ENCODE measurements at places on chromosomes 2 and 18.
A peak's percentile ranks its signal among the peaks of the same experiment; 100 is the strongest.

DNA sequence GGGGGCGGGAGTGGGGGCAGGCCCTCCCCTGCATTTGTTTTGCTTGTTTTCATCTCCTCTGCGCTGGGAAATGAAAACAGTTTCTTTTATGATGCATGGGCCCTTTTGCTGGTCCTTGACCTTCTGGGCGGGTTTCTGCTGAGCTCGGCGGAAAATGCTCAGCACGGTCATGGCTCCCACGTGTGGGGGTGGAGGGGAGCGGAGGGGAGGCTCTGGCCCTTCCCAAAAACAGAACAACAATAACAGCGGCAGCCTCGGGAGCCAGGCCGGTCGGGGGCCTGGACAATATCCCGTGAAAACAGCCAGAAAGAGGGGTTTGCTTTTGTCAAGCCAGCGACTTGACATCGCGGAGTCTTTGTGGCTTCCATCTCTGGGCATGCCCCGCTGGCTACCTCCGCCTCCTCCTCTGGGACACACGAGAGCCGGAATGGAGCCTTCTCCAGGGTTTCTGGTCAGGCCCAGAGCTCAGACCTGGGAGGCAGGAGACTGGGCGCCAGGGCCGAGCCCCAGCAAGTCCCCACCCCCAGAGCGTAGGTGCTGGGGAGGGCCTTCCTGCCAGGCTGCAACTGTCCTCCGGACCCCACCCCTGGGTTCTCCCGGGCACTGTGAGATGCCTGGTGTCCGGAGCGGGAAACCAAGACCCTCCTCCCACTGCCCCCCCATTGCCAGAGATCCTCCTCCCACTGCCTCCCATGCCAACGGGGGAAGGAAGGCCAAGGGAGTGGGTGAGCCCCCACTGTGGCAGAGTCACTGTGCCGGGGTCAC is 35.9 kb upstream of the SNED1 start:
- DNase-seq = peak; percentile 75

DNA sequence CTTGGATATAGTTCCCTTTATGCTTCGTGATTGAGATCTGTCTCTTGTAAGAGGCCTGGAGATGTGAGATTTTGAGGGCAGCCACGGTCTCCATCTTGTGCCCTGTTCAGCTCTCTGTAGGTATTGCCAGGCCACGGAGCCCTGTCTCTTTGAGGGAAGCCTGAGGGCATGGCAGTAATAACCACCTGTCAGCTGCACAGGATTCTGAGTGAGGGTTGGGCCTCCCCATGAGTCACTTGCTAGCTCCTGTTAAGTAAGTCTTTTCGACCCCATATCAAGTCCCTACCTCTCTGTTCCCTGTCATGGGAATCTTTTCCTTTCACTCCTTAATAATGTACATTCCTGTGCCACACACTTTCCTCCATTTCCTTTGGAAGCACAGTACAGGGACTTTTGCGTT is 20.4 kb downstream of the LYPD6B start:
- DNase-seq = no peak

DNA sequence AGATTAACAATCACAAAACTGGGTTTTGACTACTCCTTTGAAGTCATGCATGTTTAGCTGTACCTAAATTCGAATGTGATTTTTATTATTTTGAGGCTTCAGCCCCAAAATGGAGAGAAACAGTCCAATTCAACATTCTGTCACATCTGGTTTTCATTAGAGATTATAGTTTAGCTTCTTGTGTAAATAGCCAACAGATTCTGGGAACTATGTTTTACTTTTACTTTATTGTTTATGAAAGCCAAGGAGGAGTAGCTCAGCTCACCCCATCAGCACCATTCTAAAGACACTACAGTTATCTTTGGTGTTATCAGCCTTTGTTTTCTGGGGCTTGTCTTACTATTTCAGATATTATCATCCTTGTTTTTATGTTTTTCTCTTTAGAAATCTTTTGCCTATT is 465.0 kb upstream of the CWC22 start:
- peak; percentile 43 for DNase-seq

- DNase-seq = no peak
Measured at GRCh38 chr2:39512941-39513340, 75.9 kb upstream of the MAP4K3 start.

GRCh38 chr2:39584283-39584965 is 81.3 kb upstream of the TMEM178A start:
- DNase-seq = no peak

DNA sequence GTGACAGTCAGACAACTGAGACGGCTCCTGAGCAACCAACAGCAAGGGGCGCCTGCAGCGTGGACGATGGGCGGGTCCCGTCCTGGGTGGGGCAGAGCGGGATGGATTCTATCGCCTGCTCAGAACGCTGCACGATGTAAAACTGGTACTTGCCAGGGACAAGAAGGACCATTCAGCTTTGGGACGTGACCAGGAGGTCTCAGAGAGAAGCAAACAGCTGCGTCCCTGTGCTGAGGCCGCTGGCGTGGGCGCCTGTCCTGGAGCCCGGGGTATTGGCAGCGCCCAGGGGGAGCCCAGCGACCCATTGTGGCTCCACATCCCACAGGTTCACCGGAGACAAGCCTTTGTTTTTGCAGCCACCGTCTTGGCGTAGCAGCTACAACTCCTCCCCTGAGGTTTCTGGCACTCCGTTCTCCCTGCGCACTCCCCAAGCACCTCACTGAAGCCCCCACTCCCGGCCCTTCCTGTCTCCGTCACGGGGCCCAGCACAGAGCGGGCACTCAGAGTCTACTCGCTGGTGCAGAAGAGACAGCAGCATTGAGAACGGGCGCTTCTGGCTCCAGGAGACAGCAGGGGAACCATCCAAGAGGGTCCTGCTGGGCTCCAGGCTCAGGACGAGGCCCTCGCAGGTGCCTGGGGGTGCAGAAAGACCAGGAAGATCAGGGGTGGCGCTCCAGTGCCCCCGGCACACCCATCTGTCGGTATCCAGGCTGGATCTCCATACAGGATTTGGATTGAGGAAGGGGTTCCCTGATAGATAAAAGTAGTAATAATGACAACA is 22.1 kb upstream of the KCNG2 start:
- no peak for DNase-seq

GRCh38 chr2:133726973-133727372 is 158.7 kb upstream of the NCKAP5 start:
- DNase-seq = peak; percentile 84

GRCh38 chr18:7169601-7170000 is 52.0 kb upstream of the LAMA1 start:
- DNase-seq = no peak

Data from umbilical cord (tissue), 2 donors.